ENCODE measurements at places on chromosomes 11 and 22.

- DNase-seq: no peak
These were observed 63.4 kb downstream of the KCNJ1 start for GRCh38 chr11:128803449-128804245.

DNA sequence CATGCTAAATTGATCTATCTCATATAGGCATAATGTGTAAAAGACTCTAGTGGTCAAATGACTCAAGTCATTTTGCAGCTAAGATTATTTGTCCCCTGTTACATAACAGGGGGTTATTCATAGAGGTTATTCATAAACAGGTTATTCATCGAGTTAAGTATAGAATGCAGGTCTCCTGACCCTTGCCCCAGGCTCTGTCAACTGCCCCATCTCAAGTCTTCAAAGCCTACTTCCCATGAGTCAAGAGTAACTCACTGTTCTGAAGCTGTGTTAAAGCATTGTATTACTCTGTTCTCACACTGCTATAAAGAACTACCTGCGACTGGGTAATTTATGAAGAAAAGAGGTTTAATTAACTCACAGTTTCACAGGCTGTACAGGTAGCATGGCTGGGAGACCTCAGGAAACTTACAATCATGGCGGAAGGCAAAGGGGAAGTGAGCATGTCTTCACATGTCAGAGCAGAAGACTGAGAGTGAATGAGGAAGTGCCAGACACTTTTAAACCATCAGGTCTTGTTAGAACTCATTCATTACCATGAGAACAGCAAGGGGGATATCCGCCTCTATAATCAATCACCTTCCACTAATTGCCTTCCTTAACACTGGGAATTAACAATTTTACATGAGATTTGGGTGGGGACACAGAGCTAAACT lies 226.2 kb upstream of the BLID start:
- no peak for DNase-seq

DNA sequence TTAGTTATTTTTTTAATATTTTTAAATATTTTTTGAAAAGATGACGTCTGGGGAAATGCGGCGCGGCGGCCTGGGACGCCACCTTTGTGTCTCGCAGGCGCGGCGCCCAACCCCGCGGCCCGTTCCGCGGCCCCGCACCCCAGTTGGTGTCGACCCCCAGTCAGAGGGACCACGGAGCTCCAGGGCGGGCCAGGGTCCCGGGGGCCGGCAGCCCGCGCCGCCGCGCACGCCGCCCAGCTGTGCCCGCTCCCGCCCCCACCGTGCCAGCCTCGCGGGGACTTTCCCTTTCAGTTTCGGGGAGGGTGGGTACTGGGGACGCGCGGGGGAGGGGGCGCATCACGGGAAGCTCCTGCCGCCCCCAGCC lies 1.6 kb downstream of the CCND1 start:
- no peak for DNase-seq

- DNase-seq: peak; percentile 89
These were observed 2.6 kb upstream of the FTH1 start for GRCh38 chr11:61969838-61970662.

GRCh38 chr11:134882141-134882540 lies 470.1 kb upstream of the B3GAT1 start:
- no peak for DNase-seq

GRCh38 chr11:125079151-125079877 lies 16.2 kb downstream of the SLC37A2 start:
- no peak for DNase-seq

GRCh38 chr22:28395520-28395919 lies 284.1 kb downstream of the TTC28 start:
- DNase-seq: no peak

GRCh38 chr11:121536126-121536525 lies 83.4 kb upstream of the SORL1-AS1 start:
- DNase-seq: no peak

Measured in fibroblast of gingiva (primary cell).